ENCODE measurements at places on chromosomes 5 and 9.

DNA sequence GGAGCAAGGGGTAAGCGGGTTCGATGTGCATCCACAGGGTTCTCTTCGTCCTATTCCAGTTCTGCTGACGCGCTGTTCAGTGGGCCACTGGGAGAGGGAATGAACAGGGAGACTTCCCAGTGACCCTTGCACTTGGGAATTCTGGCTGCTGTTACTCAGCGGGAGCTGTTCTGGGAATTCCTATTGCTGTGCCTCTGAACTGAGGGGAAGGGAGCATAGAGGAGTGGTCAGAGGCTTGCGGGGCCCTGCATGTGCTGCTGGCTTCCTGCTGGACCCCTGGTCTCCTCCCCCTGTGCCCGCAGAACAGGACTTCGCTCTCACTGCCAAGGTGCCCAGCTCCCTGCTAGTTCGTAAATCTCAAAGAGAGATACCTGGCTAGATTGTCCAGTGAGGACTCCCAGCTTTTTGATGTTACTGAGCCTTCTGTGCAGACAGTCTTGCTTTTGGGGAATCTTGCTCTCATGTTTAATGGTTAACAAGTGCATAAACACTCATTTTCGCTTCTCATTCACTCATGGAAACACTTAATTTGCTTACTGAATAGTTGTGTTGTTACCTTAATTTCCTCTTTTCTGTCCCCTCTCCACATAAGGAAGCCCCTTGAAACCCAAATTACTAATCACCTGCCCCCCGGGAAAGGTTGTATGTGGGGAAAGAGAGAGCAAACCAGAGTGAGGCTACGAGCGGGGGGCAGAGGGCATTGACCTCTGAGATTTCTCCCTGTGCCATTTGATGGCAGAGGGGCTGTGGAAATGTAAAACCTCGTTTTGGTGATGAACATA, 5.9 kb downstream of the TRIO start:
- DNase-seq: no peak

- DNase-seq: no peak
These were observed 7.3 kb upstream of the ANGPTL2 start for GRCh38 chr9:127129718-127130085.

DNA sequence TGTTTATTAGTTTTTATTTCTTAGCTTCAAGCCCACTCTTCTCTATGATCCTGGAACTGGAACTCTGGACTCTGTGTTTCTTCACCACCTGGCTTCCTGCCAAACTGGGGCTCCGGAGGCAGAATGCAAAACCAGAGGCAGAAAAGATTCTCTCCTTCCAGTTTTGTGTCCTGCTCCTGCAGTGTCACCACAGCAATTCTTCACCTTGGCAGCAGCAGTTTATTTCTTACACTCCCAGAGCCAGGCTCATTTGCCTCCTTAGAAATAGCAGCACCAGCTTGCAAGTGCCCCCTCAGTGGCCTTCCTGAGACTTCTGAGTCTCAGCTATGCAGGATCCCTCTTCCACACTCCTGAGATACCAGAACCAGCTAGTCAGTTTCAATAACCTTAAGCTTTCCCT, 26.7 kb upstream of the CAMK4 start:
- DNase-seq: no peak

- no peak for DNase-seq
These were observed at the start of gene ARHGEF28 for GRCh38 chr5:73625944-73626811. Gene ARHGEF28 (plus strand): TSS chr5:73626196. CDS start chr5:73684852, 58,656 bp downstream.

GRCh38 chr5:56259002-56259511, 25.9 kb upstream of the ANKRD55 start:
- no peak for DNase-seq

GRCh38 chr9:127204771-127205470, 59.7 kb upstream of the GARNL3 start:
- no peak for DNase-seq

GRCh38 chr5:110258460-110259216, 467.8 kb downstream of the TMEM232 start:
- DNase-seq: no peak

GRCh38 chr5:33465120-33465519, 24.4 kb downstream of the TARS1 start:
- DNase-seq: no peak

Measured in CD4-positive, alpha-beta memory T cell (primary cell).